ENCODE measurements at places on chromosomes 3 and 15.

DNA sequence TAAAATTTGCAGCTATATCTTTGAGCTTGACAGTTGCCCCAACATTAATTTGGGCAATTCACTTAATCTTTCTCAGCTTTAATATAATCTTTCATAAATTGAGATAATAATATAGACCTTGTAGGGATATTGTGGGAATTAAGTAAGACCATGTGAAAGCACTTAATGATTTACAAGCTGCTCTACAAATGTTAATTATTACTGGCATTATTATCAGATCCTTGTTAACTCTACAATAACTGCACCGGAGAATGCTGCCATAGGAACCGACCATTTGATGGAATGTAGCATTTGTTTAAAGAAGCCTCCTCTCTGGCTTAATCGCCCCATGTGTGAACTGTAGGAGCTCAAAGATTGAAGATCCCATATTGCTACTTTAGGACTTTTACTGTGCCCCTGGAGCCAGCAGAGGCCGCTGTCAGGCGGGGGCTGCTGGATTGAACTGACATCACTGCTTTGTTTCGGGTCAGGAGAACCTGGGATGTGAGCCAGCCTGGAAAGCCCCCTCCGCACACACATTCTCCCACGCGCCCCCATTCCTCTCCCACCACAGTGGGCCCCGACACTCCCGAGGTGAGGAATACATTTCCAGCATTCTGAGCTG is 154.2 kb upstream of the TNIK start:
- no peak for DNase-seq

DNA sequence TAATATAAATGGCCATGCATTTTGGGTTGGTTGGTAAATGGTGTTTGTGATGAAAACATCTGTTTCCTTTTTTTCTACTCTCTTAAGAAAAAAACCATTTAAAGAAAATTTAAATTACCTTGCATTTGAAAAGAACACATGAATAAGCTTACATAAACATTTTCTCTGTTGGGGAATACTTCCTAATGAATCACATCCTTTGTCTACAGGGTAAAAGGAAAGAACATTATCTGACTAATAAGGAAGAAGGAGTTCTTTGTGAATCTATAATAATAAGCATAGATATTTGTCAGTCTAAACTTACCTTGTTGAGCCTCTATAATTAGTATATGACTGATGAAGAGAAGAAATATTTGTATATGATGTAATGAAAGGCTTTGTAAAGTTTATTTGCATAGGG is 254.1 kb upstream of the ZNF717 start:
- no peak for DNase-seq

DNA sequence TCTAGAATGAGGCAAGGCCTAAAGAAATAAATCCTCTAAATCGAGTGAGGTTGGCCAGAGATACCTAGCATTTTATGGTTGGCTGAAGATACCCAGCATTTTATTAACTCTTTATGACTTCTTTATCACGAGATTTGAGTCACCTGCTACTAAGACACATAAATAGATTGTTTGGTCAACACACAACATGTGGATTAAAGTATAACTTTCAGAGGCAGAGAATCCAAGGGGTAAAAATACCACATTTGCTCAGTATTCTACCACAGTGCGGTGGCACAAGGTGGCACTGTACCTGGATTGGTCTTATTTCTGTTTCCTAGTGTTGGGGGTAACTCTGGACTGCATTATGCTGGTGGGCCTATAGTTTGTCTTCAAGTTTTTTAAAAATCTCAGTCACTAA is 27.0 kb upstream of the VILL start:
- DNase-seq: no peak

- DNase-seq: no peak
Measured at GRCh38 chr3:126969586-126969985, 13.3 kb upstream of the PLXNA1 start.

DNA sequence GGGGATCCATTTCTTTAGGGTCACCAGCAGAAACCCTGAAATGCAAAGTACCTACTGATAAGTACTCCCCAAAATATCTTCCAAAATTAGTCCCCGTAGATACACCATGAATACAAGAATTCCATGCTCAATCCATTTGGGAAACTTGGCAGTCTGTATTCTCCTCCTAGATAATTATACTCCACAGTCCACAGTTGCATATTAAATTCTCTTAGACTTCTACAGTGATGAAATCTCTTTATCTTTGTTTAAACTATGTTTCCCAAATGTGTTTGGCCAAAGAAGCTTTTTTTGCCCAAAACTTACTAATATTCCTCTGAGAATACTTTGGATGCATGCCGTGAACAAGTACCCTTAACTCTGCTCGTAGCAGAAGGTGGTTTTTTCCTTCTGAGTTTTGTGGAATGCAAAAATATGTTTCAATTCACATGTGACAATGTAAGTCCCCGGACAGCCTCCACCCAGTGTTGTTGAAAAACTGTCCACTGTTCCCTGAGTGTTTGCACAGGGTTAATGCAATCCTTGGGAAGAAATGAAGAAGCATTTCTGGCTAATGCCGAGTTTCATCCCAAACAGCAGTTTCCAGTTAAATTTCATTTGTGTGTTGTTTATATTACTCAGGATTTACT is 126.7 kb downstream of the ARNT2 start:
- no peak for DNase-seq

GRCh38 chr15:70266412-70267121 is 168.8 kb upstream of the TLE3 start:
- peak; percentile 76 for DNase-seq

DNA sequence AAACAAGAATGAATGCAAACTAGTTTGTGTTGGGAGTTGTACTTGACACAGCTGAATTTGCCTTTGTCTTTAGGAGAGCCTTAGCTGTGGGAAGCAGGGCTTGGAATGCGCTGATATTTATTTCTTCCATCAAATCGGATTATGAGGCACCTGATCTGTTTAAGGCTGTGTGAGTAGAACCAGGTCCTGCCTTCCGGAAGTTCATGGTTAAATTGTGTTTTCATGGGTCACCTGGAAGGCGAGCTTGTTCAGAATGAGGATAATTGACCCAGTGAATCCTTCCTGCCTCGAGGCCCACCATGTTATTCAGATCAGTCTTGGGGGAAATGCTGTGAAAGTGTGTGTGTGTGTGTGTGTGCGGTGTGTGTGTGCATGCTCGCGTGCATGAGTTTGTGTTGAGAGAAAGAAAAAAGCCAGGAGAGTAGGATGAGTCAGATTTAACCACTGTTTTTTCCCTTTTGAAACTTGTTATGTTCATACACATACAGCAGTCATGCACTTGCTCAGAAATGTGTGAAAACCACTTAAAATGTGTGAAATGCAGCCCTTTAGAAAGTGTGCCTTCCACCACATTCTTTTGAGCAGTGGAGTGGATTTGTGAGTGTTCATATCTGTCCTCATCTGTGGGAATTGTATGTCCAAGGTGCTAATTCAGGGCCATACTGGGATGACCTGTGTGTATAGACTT is 36.7 kb downstream of the SMAD3 start:
- no peak for DNase-seq

GRCh38 chr3:129399895-129400357 is 28.5 kb downstream of the EFCAB12 start:
- DNase-seq: no peak

- no peak for DNase-seq
Measured at GRCh38 chr15:57167821-57168395, 208.4 kb upstream of the CGNL1 start.

DNA sequence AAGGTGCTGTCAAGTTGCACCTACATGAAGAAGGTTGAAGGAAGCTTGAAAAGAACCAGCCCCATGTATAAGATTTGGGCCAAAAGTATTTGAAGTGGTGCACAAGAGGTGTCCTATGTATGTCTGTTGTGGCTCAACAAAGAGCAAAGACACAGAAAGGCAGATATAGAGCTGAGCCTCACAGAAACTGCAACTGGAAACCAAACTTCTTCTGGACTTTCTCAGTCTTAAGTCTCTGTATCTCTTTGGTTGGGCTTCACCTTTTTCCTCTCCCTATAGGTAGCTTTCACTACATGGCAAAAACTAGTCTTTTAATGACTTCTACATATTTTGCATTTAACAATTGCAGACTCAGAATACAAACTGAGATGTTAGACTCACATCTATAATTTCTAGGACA is 8.8 kb upstream of the CMC1 start:
- DNase-seq: no peak

GRCh38 chr3:183038221-183038620 is 57.9 kb upstream of the DCUN1D1 start:
- no peak for DNase-seq

- no peak for DNase-seq
Measured at GRCh38 chr15:36495456-36495991, 83.9 kb upstream of the CDIN1 start.

DNA sequence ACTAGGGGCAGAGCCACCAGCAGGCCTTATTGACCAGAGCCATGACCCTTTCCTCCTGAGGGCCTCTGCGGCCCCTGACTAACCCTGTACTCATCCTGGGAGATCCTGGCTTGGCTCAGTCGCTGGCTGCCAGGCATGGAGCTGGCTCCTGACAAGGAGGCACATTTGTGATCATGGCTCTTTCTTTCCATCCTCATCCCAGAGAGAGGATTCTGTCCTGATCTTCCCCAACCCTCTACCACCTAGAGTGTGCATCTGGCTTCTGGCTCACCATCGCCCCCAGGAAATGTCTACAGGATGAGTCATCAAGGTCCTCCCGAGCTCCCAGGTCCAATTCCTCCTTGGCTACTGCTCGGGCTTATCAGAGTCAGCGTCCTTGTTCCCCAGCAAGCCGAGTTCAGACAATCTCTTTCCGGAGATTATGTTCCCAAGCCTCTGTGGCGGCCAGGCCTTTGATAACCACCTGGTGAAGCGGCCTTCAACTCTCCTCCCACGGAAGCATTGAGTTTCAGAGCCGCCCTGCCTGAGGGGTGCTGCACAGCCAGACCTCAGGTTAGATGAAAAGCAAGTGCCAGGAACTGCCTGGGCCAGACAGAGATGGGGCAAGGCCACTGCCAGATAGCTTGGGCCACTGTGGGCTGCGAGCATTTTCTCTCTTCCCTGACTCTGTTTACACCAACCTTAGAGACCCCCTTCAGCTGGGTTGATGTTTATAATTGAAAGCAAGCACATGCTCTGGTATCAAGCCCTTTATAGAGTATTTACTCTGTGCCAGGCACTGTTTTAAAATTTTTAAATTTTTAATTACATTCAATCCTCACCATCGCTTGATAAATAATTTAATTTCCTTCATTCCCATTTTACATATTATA is 44.3 kb upstream of the MRPS22 start:
- no peak for DNase-seq

DNA sequence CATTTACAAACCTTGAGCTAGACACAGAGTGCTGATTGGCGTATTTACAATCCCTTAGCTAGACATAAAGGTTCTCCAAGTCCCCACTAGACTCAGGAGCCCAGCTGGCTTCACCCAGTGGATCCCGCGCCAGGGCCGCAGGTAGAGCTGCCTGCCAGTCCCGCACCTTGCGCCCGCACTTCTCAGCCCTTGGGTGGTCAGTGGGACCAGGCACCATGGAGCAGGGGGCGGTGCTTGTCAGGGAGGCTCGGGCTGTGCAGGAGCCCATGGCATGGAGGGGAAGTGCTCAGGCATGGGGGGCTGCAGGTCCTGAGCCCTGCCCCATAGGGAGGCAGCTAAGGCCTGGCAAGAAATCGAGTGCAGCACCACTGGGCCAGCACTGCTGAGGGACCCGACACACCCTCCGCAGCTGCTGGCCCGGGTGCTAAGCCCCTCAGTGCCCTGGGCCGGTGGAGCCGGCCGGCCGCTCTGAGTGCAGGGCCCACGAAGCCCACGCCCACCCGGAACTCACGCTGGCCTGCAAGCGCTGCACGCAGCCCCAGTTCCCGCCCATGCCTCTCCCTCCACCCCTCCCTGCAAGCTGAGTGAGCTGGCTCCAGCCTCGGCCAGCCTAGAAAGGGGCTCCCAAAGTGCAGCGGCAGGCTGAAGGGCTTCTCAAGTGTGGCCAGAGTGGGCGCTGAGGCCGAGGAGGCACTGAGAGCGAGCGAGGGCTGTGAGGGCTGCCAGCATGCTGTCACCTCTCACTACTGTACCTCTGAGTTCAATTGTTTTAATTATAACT is 1213.9 kb downstream of the OTOL1 start:
- DNase-seq: no peak

GRCh38 chr3:88641033-88641604 is 466.3 kb upstream of the EPHA3 start:
- no peak for DNase-seq

DNA sequence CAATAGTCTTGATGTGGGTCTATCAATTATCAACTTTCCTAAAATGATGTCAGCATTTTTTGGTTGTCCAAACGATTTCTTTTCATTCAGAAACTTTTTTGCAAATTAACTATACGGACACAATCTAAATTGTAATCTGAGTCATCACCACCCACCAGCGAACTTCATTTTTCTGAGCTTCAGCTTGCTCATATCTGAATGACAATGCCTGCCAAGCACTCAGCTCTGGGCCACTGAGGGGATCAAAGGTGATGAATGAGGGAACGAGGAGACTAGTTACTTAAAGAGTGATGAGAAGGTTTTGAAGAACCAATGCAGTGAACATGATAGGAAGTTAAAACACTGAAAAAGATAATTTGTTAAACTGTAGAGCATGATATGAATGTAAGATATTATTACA is 14.9 kb upstream of the TBC1D23 start:
- no peak for DNase-seq

- no peak for DNase-seq
Measured at GRCh38 chr3:151377768-151378385, 6.7 kb downstream of the P2RY12 start.

DNA sequence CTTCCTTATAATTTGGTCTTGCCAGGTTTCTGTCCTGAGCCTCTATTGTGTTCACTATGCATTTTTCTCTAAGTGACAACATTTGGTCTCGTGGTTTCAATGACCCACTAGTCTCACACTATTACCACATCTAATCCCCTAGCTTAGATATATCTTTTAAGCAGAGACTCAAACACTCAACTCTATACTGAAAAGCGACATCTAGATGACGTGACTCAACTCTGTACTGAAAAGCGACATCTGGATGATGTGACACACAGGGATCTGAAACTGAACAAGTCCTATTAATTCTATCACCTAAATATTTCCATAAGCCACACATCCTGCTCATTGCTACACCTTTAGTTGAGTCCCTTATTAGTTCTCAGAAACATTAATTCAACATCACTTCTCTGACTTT is 141.7 kb upstream of the MBNL1 start:
- DNase-seq: no peak

All from C1 segment of cervical spinal cord (tissue), 14 donors.